ENCODE measurements at places on chromosomes 4 and X. TPM values are rescaled to one million over a fixed set of nuclear protein-coding genes. Genes with fewer than 3 reads are reported as not detected.

DNA sequence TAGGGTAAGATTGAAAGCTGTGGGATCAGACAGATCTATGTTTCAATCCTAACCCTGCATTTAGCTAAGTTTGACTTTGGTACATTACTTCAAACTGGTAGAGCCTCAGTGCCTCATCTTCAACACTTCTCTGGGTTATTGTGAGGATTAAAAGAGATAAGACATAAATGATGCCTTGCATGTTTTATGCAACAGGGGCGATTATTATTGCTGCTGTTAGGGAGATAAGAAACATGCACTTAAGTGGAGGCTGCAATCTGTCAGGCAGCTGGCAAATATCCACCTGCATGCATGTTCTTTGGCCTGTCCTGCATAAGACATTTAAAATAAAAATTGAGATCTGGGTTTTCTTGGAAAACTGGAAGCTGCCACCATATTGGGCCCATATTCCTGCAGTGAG, 24.6 kb downstream of the UNC5C start:
- H3K4me1 ChIP-seq, result no peaks in the 10 kb centered on the region
- H3K36me3 ChIP-seq, result no peaks in the 10 kb centered on the region
- H3K4me3 ChIP-seq, result no peak overlapping the region

GRCh38 chr4:36037127-36037526, 207.2 kb downstream of the ARAP2 start:
- H3K36me3 ChIP-seq, result no peaks in the 10 kb centered on the region
- H3K4me1 ChIP-seq, result no peaks in the 10 kb centered on the region
- no peak overlapping the region for H3K4me3 ChIP-seq
- H3K27ac ChIP-seq, result no peak overlapping the region
- no peak for DNase-seq

GRCh38 chr4:156948738-156949137, 22.9 kb downstream of the PDGFC start:
- H3K4me1 ChIP-seq, result peaks cover 50% of the 10 kb centered on the region
- H3K36me3 ChIP-seq, result no peaks in the 10 kb centered on the region
- H3K4me3 ChIP-seq, result no peak overlapping the region
- H3K27me3 ChIP-seq, result no peaks in the 10 kb centered on the region
- DNase-seq, result no peak

DNA sequence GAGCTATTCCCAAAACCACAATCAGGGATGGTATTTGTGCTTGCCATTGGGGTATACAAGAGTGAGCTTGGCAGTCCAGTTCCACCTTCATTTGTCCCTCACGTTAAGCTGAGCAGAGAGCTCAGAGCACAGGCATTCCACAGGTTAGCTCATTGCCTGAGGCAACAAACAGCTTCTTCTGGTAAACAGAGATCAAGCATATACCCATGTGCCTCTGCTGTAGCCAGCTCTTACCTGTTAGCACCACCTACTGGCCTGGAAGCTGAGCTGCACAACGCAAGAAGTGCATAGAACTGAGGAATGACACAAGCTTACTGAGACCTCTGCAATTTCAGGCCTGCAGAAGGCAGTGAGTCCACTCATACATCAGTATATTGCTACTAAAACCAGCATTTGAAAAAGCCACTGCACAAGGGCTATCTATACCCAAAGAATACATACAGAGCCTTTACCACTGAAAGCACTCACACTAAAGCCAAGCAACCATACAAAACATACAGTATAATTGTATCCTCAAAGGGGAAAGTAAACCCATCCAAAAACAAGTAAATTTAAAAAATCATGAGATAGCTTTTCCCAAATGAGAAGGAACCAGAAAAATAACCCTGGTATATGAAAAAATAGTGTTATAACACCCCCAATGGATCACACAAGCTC, 258.3 kb upstream of the GABRA2 start:
- no peaks in the 10 kb centered on the region for H3K36me3 ChIP-seq
- no peaks in the 10 kb centered on the region for H3K4me1 ChIP-seq
- no peak for DNase-seq
- H3K4me3 ChIP-seq, result no peak overlapping the region

DNA sequence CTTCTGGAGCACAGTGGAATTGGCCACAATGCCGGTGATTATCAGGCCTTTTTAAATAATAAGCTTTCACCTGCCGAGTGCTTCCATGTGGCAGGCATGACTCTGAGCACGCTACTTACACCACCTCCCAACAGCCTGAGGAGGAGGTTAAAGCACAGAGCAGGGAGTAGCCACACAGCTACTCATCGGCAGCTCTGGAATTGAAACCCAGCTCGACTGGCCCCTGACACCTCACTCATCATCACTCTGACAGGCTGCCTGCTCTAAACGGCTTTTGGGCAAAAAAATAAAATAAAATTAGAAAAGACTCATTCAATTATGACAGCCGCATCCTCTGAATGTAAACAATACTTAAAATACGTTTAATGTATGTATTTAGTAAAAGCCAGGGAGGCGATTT, 326.4 kb upstream of the NOCT start:
- no peaks in the 10 kb centered on the region for H3K36me3 ChIP-seq
- DNase-seq, result no peak
- no peaks in the 10 kb centered on the region for H3K4me1 ChIP-seq
- H3K4me3 ChIP-seq, result no peak overlapping the region
- no peak overlapping the region for H3K27ac ChIP-seq

GRCh38 chr4:177251237-177251636, 58.4 kb upstream of the NEIL3 start:
- no peak for DNase-seq
- H3K4me3 ChIP-seq, result no peak overlapping the region
- no peaks in the 10 kb centered on the region for H3K27me3 ChIP-seq
- peaks cover 7% of the 10 kb centered on the region for H3K4me1 ChIP-seq

DNA sequence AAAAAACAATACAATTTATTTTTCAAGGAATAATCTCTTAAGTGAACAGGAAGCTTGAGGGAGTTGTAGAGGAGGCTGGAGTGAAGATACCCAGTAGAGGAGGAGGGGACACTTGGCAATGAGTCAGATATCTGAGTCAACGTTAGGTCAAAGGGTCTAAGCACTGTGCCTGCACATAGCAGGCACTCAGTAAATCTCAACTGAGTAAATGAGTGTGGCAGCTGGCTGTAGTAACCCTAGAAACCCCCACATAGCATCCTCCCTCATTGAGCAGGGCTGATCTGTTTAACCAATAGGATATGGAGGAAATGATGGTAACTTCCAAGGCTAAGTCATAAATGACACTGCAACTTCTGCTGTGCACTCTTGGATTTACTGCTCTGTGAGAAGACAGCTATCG, 186.0 kb upstream of the FAM241A start:
- no peak overlapping the region for H3K4me3 ChIP-seq
- H3K27me3 ChIP-seq, result no peaks in the 10 kb centered on the region
- H3K4me1 ChIP-seq, result no peaks in the 10 kb centered on the region
- no peak for DNase-seq
- no peak overlapping the region for H3K27ac ChIP-seq

- no peaks in the 10 kb centered on the region for H3K27me3 ChIP-seq
- DNase-seq, result no peak
- H3K4me1 ChIP-seq, result no peaks in the 10 kb centered on the region
- no peak overlapping the region for H3K4me3 ChIP-seq
- no peak overlapping the region for H3K27ac ChIP-seq
Observed at GRCh38 chr4:88327665-88328064, 43.3 kb upstream of the PPM1K start.

- H3K36me3 ChIP-seq, result no peaks in the 10 kb centered on the region
- no peak for DNase-seq
- H3K4me3 ChIP-seq, result no peak overlapping the region
- H3K4me1 ChIP-seq, result no peaks in the 10 kb centered on the region
- H3K27ac ChIP-seq, result no peak overlapping the region
Observed at GRCh38 chr4:16875487-16875886, 23.0 kb downstream of the LDB2 start.

- no peak overlapping the region for H3K4me3 ChIP-seq
- DNase-seq, result no peak
Observed at GRCh38 chrX:115330498-115331168, 41.1 kb downstream of the LUZP4 start.

- H3K27ac ChIP-seq, result no peak overlapping the region
- H3K36me3 ChIP-seq, result no peaks in the 10 kb centered on the region
- no peaks in the 10 kb centered on the region for H3K27me3 ChIP-seq
- no peak overlapping the region for H3K4me3 ChIP-seq
- no peaks in the 10 kb centered on the region for H3K4me1 ChIP-seq
Observed at GRCh38 chr4:35038079-35038805, 1206.1 kb downstream of the ARAP2 start.

GRCh38 chr4:26281881-26282280, 38.9 kb upstream of the RBPJ start:
- DNase-seq, result no peak
- no peak overlapping the region for H3K27ac ChIP-seq
- no peaks in the 10 kb centered on the region for H3K4me1 ChIP-seq

- no peak overlapping the region for H3K27ac ChIP-seq
- no peaks in the 10 kb centered on the region for H3K4me1 ChIP-seq
Observed at GRCh38 chr4:21517126-21517859, 431.3 kb downstream of the KCNIP4 start.

DNA sequence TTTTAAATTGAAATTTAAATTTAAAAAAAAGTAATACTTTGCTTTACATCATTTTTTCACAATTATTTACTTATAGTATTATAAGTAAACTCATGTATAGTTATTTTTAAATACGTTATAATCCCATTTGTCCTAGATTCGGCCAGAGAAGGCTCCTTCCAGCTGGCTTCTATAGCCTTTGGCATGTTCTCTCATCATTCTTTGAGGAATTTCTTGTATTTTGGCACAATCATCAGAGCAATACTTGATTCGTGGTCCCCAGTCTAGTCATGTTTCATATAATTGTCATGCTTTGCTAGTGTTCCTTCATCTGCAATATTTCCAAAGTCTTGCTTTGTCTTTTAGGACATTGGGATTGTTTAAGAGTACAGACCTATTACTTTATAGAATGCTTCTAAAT, 1037.9 kb upstream of the AGA start:
- no peak overlapping the region for H3K27ac ChIP-seq
- no peaks in the 10 kb centered on the region for H3K4me1 ChIP-seq
- no peaks in the 10 kb centered on the region for H3K27me3 ChIP-seq
- no peaks in the 10 kb centered on the region for H3K36me3 ChIP-seq
- no peak for DNase-seq
- H3K4me3 ChIP-seq, result no peak overlapping the region

GRCh38 chr4:128322986-128323385, 35.4 kb upstream of the PGRMC2 start:
- no peaks in the 10 kb centered on the region for H3K4me1 ChIP-seq
- H3K4me3 ChIP-seq, result no peak overlapping the region
- no peaks in the 10 kb centered on the region for H3K27me3 ChIP-seq
- H3K27ac ChIP-seq, result no peak overlapping the region
- H3K36me3 ChIP-seq, result peaks cover 5% of the 10 kb centered on the region

DNA sequence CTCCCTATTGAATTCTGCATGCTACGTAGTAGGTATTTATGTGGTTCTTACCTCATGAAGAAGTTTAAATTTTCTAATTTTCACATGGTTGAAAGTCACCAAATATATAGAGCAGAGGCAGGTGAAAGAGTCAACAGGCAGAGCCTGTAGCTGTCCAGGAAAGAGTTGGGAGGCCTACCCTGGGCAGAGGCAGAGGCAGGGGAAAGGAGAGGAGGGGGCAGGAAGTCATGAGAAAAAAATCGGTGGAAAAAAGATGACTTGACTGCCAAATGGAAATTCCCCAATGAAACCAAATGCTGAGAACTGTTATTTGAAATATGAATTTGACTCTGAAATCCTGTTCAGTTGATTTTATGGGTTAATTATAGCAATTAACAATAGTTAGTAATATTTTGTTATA, 23.1 kb upstream of the GPR34 start:
- H3K36me3 ChIP-seq, result no peaks in the 10 kb centered on the region
- H3K4me1 ChIP-seq, result no peaks in the 10 kb centered on the region
- H3K27me3 ChIP-seq, result no peaks in the 10 kb centered on the region
- H3K4me3 ChIP-seq, result no peak overlapping the region

DNA sequence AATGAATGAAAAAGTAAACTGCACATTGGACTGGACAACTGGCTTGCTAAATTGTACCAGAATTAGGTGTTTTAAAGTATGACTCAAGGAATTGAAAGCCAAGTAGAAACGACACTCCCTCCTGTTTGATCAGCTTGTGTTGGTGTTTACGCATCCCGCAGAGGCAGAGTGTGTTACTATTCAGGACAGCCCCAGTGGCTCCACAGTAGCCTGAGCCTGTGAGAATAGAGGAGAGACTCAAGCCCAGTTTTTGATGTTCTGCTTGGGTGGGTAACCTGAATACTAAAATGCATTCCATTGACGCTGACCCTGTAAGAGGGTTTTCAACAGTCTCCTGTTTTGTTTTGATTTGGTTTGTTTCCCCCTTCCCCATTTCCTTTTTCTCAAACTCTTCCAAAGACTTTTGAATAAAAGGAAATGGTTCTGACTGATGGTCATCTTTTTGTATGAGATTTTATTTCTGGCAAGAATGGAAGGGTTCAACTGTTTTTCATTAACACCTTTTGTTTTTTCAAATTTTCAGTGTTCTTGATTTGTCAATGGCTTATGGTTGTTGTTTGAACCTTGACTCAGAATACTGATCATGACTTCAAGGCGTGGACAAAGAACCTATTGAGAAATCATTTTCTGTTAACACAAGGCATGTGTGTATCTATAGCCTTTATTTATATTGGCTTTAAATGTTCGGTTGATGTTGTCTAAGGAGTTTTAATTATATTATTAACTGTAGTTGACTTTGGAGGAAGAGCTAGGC, 10.2 kb downstream of the ADGRL3 start:
- H3K36me3 ChIP-seq, result no peaks in the 10 kb centered on the region
- no peak for DNase-seq
- H3K27me3 ChIP-seq, result peaks cover 6% of the 10 kb centered on the region
- no peaks in the 10 kb centered on the region for H3K4me1 ChIP-seq

DNA sequence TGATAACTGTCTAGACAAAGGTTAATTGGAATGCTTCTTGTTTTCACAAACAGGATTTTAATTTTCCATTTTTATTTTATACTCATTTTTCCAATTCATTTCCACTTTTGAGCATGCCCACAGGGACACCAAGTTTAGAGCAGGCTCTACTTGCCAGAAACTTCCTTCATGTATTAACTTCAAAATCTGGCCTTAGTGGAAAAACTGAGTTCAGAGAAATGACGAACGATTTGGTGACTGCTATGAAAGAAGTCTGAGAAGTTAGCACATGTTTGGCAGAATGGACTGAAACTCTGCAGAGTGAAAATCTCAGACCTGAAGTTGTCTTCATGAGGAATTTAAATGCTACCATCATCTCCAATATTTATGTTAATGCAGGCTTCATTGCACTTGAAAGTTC, 214.1 kb downstream of the THOC2 start:
- DNase-seq, result no peak
- no peaks in the 10 kb centered on the region for H3K27me3 ChIP-seq
- H3K4me3 ChIP-seq, result no peak overlapping the region
- no peaks in the 10 kb centered on the region for H3K36me3 ChIP-seq
- H3K27ac ChIP-seq, result no peak overlapping the region
- no peaks in the 10 kb centered on the region for H3K4me1 ChIP-seq

GRCh38 chr4:7810783-7811535, 128.7 kb downstream of the AFAP1 start:
- peaks cover 16% of the 10 kb centered on the region for H3K4me1 ChIP-seq
- no peaks in the 10 kb centered on the region for H3K27me3 ChIP-seq
- DNase-seq, result no peak
- peak overlapping the region; percentile 45 for H3K27ac ChIP-seq

CSN1S1 gene
- not detected for total RNA-seq

RGN gene
- not detected for total RNA-seq

USP26 gene
- not detected for total RNA-seq

SSX1 gene
- not detected for total RNA-seq

ZDHHC15 gene
- total RNA-seq, result 1.2 TPM

KCND1 gene
- total RNA-seq, result 0.55 TPM

IL3RA gene
- 2.6 TPM for total RNA-seq

SSX3 gene
- total RNA-seq, result not detected

Data from suprapubic skin (tissue), 4 donors.